ENCODE measurements at places on chromosomes 5 and 9.

- no peak for DNase-seq
Observed at GRCh38 chr9:126113176-126113575, 213.5 kb upstream of the MVB12B start.

DNA sequence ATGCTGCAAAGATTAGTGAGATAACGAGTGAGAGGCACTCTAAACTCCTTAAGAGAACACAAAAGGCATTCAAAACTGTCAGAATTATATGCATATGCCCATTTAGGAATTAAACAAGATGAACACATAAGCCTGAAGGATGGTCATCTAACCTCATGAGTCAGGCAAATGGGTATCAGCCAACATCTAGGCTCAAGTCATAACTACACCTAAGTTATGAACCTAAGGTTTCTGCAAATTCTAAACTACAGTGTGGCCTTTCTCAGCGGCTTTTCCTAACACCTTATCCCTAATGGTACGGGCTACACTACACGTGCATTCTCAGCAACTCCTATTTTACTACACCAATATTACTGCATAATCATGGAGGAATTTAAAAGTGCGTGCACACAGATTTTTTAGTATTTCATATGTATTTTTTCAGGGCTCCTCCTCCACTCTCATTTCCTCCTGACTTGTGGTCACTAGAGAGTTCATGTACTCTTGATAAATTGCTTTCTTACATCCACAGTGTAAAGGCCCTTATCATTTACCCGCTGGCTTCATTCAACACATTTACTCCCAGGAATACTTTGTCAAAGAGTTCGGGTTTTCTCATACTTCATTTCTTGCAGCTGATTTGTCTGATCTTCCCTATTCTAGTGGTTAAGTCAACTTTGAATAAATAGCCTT, 316.5 kb downstream of the BNC2 start:
- DNase-seq: no peak

- no peak for DNase-seq
Observed at GRCh38 chr9:13160051-13160450, 119.4 kb downstream of the MPDZ start.

GRCh38 chr5:141330299-141331080, at the start of gene PCDHGA1:
Gene PCDHGA1 (plus strand): TSS chr5:141330514.
- no peak for DNase-seq

- no peak for DNase-seq
Observed at GRCh38 chr9:78695519-78695918, 398.6 kb downstream of the PSAT1 start.

- no peak for DNase-seq
Observed at GRCh38 chr5:1059884-1060263, 51.3 kb downstream of the NKD2 start.

DNA sequence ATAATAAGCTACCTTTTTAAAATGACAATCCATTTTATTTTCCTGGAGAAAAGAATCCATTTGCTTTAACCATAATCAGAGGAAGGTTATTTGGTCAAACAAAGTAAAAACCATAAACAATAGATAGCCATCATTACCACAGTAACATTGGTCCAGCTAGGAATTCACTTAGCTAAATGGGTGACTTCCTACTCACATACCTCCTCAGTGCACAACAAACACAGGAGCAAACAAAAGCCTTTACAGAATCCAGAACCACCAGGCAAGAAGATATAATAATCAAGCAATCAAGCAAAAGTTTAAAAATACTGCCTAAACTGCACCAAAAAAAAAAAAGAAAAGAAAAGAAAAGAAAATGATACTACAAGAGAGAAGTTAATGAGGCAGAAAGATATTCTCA, 949 bp upstream of the IFNK start:
- no peak for DNase-seq

DNA sequence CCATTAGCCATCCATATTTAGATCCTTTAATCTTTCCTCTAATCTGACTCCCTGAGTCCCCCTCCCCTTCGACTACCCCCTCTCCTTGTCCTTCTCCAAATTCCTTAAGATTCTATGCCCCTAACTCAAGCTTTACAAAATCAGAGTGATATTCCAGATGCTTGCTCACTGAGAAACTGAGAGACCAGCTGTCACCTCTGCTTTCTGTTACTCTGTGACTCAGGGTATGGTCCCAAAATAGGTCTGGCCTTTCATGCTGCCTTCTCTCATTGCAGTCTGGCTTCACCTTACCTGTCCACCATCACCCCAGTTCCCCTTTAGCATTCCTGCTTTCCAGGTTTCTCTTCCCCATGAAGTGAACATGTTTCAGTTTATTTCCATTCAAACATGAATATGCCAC, 383.3 kb upstream of the SLC30A5 start:
- no peak for DNase-seq

- DNase-seq: no peak
Observed at GRCh38 chr5:43851741-43852140, 248.8 kb downstream of the NNT start.

GRCh38 chr5:75189353-75189752, 47.3 kb downstream of the ANKRD31 start:
- no peak for DNase-seq
